ENCODE measurements at places on chromosomes 6 and 20.

GRCh38 chr6:162442687-162443086 lies 284.9 kb downstream of the PRKN start:
- no peak for DNase-seq

GRCh38 chr6:8906699-8907098 lies 471.4 kb upstream of the SLC35B3 start:
- no peak for DNase-seq

DNA sequence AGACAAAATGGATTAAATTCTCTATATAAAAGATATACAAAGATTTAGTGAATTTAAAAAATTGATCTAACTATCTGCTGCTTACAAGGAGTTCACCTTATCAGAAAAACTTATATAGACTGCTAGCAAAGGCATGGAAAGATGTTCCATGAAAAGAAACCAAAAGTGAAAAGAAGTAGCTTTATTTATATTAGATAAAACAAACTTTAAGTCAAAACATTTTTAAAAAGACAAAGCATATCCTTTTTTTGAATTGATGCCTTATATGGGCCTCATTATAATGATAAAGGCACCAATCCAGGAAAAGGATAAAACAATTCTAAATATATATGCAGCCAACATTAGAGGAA lies 334.2 kb downstream of the MEI4 start:
- no peak for DNase-seq

GRCh38 chr6:166313255-166314070 lies 5.3 kb upstream of the PRR18 start:
- peak; percentile 20 for DNase-seq

DNA sequence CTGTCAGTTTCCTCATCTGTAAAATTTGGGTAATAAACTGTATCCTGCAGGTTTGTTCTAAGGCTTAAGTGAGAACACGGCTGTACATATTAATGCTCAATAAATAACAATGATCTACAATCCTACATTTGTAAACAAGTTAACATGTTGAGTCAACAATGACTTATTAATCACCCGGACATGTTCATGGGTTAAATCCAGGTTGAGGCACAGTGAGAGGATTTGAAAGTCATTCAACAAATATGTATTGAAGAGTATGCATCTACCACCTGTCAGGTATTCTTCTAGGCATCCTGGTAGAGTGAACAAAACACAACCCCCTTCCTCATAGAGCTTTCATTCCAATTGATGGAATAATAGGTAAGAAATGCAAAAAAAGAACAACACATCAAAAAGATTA lies 554.7 kb upstream of the SLC35B3 start:
- no peak for DNase-seq

DNA sequence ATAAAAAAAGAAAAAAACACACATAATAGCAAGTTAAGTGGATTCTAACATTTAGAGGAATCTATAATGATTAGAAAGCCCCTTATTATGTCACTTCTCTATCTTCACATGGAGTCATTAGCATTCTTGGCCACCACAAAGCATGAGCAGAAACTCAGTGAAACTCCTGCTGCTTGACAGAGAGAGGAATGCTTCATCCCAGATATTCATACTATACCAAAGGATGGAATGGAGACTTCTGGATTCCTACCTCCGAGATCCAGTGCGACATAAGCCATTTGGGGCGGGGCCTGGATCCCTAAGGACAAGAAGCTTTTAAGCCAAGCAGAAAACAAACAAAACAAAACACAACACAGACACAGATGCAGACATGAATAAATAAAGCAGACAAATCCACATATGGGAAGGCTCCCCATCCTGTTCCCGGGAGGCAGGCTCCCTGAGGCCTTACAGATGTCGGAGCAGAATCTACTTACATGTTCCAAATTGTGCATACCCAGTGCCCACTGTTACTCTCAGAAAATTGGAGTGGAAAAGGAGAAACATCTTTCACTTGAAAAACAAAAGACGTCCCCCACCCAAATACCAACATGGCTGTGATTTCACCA lies 727.3 kb downstream of the MAFB start:
- no peak for DNase-seq

GRCh38 chr20:52268184-52268749 lies 76.7 kb upstream of the ZFP64 start:
- no peak for DNase-seq

GRCh38 chr6:80249897-80250296 lies 143.4 kb downstream of the BCKDHB start:
- no peak for DNase-seq

GRCh38 chr6:22327881-22328280 lies 31.0 kb upstream of the PRL start:
- no peak for DNase-seq

GRCh38 chr6:31055441-31055840 lies 45.2 kb downstream of the MUC22 start:
- no peak for DNase-seq

GRCh38 chr6:7920425-7920824 lies 9.8 kb upstream of the TXNDC5 start:
- no peak for DNase-seq

Measured in stimulated activated CD8-positive, alpha-beta memory T cell treated with anti-CD3 and anti-CD28 coated beads, Interleukin-12 subunit alpha, Interleukin-12 subunit beta, amount 100 ng/mL, for 4 hours (primary cell).